Caco-2 (cell line): ENCODE measurements at places on chromosomes 5 and 9. TPM values are rescaled to one million over a fixed set of nuclear protein-coding genes. Genes with fewer than 3 reads are reported as not detected.

GRCh38 chr9:19009391-19009965 lies 23.5 kb downstream of the SAXO1 start:
- no peak overlapping the region for H3K27ac ChIP-seq
- H3K4me3 ChIP-seq = no peak overlapping the region
- H3K36me3 ChIP-seq = no peaks in the 10 kb centered on the region
- no peaks in the 10 kb centered on the region for H3K4me1 ChIP-seq

DNA sequence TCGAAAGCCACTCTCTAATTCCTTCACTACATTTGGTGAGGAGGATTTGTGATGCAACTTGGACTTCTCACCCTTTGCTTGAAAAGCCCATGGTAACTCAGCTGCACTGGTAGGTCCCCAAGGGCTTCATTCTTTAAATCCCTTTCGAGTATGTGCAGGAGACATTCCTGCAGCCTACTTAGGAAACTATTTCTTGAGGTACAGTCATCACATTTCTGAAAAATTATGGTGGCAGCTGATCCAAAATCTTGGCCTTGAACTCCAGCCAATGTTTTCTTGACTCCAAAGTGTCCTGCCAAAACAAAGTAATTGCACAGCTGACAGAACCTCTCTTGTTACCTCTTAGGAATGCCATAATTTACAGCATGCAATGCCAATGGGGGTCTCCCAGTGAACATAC lies 99.7 kb downstream of the NPR3 start:
- DNase-seq = no peak
- H3K4me1 ChIP-seq = no peaks in the 10 kb centered on the region
- H3K36me3 ChIP-seq = no peaks in the 10 kb centered on the region
- no peak overlapping the region for H3K4me3 ChIP-seq
- no peak overlapping the region for H3K27ac ChIP-seq

CETN3 gene
- 38.5 and 42.7 TPM in 2 replicates for total RNA-seq

DNA sequence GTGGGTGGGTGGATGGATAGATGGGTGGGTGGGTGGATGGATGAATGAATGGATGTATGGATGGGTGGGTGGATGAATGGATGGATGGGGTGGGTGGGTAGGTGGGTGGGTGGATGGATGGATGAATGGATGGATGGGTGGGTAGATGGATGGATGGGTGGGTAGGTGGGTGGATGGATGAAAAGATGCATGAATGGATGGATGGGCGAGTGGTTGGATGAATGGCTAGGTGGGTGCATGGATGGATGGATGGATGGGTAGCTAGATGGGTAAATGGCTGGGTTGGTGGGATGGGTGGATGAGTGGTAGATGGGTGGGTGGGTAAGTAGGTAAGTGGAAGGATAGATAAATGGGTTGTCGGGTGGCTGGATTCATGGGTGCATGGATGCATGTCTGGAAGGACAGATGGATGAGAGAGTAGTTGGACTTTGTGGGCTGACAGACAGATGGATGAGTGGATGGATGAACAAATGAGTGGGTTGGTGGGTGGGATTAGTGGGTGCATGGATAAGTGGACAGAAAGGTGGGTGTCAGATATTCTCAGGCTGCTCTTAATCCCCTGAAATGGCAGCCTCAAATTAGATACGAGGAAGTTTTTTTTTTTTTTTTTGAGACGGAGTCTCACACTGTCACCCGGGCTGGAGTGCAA lies 100.8 kb upstream of the SARDH start:
- H3K4me3 ChIP-seq = no peak overlapping the region
- peak overlapping the region; percentile 20 for H3K27ac ChIP-seq
- DNase-seq = no peak
- H3K27me3 ChIP-seq = no peaks in the 10 kb centered on the region
- peaks cover 5% of the 10 kb centered on the region for H3K4me1 ChIP-seq

SUSD3 gene
- 2.2 and 2.9 TPM in 2 replicates for total RNA-seq

C5orf22 gene
- 27.9 and 31.9 TPM in 2 replicates for total RNA-seq

GRCh38 chr9:27003426-27004077 lies 1.9 kb downstream of the LRRC19 start:
- no peaks in the 10 kb centered on the region for H3K36me3 ChIP-seq
- no peak for DNase-seq
- H3K27ac ChIP-seq = peak overlapping the region; percentile 51
- H3K27me3 ChIP-seq = no peaks in the 10 kb centered on the region

CDX1 gene
- total RNA-seq = 0.29 and 0.65 TPM in 2 replicates

- no peaks in the 10 kb centered on the region for H3K27me3 ChIP-seq
- no peak overlapping the region for H3K27ac ChIP-seq
- H3K4me1 ChIP-seq = no peaks in the 10 kb centered on the region
- no peaks in the 10 kb centered on the region for H3K36me3 ChIP-seq
- peak; percentile 76 for DNase-seq
- no peak overlapping the region for H3K4me3 ChIP-seq
Observed at GRCh38 chr5:168114444-168115017, 176.9 kb upstream of the WWC1 start.

DNA sequence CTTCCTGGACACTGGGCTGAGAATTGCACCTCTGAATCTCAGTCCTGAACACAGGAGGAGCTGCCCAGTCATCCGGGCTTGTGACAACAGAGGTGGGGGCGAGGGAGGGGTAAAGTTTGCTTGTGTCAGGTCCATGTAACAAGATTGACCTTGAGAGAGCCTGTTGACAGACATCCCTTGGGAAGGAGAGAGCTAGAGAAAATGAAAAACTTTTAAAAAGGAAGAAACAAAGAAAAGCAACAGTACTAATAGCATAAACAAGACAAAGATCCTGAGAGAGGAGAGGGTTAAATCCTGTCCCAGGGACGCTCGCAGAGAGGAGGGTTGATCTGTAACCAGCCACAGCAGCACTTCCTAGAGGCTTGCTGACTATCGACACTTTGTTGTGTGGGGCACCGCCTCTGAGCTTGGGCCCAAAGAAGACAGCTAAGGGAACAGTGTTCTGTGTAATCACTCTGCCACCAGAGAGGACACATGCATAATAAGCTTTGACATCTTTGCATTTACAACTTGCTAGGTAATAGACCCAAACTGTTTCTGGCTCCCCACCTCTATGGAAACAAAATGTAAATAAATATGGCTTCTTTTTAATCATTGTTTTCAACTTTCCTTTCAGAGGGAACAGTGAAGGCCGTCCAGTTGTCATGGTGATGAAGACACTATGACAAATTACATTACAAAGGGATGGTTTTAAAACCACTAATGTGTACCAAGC lies 363.7 kb downstream of the CSNK1G3 start:
- no peak overlapping the region for H3K4me3 ChIP-seq
- DNase-seq = peak; percentile 26

GRCh38 chr5:9536717-9537116 lies 9.2 kb downstream of the SEMA5A start:
- no peaks in the 10 kb centered on the region for H3K4me1 ChIP-seq
- no peak overlapping the region for H3K27ac ChIP-seq
- no peak for DNase-seq
- H3K36me3 ChIP-seq = no peaks in the 10 kb centered on the region
- no peaks in the 10 kb centered on the region for H3K27me3 ChIP-seq

DNAJB5 gene
- total RNA-seq = 3.1 and 3.4 TPM in 2 replicates

DNA sequence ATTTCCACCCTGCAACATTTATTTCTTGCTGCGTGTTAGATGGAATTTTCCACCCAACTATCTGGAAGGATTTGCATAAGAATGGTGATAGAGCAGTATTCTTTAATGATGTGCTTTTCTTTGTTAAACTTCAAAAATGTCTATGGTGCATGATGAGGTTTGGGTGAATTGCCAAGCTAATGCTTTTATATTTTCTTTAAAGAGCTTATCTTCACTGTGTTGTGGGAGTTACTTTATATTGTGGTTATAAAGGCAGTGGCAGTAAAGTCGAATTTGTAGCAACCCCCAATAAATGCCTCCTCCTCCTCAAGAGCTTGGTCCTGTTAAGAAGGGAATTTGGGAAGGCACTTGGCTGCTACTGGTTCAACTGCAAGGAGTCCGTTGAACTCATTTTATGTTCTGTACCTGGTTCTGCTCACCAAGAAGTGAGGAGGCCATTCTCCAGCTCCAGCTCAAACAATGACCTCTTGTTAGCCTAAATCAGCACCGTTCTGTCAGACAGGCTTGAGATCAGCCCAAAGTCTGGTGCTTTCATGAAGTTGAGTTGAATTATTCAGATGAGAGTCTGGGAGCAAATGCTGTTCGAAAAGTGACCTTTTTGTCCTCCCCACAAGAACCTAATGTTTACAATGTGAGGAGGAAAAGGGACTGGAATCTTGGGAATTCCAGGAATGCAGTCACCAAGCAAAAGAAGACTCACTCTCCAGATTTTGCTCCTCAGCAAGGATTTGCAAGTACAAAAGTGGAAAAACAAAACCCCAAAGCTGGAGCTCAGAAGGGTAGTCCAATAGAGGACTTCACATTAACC lies 217.0 kb downstream of the TMEM38B start:
- no peaks in the 10 kb centered on the region for H3K36me3 ChIP-seq
- H3K27ac ChIP-seq = peak overlapping the region; percentile 93
- peaks cover 40% of the 10 kb centered on the region for H3K4me1 ChIP-seq
- DNase-seq = peak; percentile 68
- no peak overlapping the region for H3K4me3 ChIP-seq

- peak overlapping the region; percentile 64 for H3K27ac ChIP-seq
- peak; percentile 82 for DNase-seq
- no peaks in the 10 kb centered on the region for H3K36me3 ChIP-seq
- no peaks in the 10 kb centered on the region for H3K27me3 ChIP-seq
- 0 out of 2 replicates have a peak, but pooled peaks cover 4% of the 10 kb centered on the region for H3K4me1 ChIP-seq
Observed at GRCh38 chr5:77630114-77630680, 8.3 kb downstream of the OTP start.

TRMT10B gene
- 7.8 and 10.0 TPM in 2 replicates for total RNA-seq

TPM2 gene
- 21.8 and 26.5 TPM in 2 replicates for total RNA-seq

DNA sequence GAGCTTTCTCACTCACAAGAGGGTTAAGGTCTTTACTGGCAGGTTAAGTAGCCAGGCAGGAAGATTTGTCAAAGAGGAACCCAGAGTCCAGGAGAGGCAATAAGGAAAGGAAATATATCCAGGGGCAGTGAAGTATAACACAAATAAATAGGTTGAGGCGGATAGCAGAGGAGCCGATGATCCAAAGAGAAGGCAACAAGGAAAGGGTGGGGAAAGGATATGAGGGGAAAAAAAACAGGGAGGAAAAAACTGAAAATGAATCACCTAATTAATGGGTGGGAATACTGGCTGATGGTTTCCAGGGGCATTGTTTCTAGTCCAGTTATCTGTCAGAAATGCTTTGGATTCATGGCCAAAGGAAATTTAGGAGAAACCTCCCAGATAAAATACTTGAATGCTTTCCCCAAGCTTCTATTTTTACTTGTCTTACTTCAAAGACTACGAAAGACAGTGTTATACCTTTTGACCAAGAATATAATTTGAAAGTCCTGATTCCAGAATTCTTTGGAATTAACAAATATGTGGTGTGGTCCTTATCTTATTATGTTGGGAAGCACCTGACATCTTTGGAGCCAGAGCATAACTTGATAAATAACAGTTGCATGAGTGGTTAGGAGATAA lies 146.5 kb downstream of the AOPEP start:
- H3K27ac ChIP-seq = no peak overlapping the region
- no peaks in the 10 kb centered on the region for H3K36me3 ChIP-seq
- no peak for DNase-seq

GFI1B gene
- total RNA-seq = 0.79 and 1.3 TPM in 2 replicates

PLAA gene
- 12.9 and 14.3 TPM in 2 replicates for total RNA-seq

NEUROG1 gene
- total RNA-seq = not detected in 2 replicates
